ENCODE measurements at places on chromosomes 2 and 18.

DNA sequence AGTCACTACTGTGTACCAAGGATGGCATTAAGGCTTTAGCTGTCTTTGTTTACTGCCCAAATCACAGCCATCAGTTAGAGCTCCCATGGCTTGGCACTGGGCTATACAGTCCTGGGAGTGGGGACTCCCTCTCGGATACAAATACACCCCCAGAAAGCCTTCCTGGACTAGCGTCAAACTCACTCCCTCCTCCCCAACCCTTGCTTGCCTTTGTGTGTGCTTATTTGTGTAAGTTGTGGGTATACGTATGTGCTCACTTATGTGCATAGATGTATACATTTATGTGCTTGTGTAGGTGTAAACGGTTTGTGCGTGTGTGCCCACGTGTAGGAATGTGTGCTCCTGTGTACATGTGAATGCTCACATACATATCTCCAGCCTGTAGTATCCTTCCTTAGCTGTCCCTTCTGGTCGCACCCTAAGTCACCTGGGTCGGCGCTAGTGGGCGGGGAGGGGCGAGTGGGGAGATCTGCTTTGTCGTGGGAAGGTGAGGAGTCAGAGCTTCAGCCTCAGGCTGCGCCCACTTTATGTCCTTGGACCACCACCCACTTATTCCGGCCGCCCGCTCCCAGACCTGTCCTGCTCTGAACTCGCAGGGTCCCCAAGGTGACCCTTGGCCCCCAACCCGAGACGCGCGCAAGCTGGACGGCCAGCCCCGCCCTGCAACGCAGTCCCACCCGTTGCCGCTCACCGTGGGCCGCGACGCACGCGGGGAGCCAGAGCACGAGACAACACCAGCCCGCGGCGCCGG, 461 bp downstream of the PRADC1 start:
- peak; percentile 35 for DNase-seq

GRCh38 chr18:48902856-48903601, 47.7 kb downstream of the SMAD7 start:
- DNase-seq, result no peak

DNA sequence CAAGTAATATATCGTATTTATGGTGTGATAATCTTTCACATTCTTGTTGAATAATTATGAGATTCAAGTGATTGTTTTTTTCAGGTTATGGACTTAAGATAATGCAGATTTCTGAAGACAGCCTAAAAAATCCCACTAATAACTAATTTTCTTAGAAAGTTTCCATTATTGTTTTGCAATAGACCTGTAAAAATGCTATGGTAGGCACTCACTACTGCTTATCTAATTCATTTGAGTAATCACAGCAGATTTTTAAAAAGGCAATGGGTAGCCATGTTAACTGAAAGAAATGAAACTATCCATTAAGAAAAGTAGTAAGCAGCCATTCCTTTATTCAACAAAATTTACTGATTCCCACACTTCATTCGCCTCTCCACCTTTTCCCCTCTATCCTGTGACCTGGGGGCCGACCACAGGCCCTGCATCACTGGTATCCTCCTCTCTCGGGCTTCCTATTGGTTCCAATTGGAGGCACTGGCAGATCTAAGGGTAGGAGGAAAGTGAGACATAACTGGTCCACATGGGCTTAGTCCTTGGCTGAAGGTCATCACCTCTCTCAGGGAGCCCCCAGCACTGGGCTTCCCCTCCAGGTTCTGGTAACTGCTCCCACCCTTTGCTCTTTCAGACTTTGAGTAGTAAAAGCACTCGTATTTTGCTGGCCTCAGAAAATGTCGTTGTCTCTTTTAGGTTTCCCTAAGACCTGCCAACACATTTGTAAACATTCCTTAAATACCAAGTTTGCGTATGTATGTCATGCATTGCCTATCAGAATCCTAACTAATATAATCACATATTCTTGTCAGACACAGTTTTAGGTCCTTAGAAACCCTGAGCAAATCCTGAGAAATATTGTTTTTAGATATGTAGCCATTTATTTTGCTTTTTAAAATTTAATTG, 18.5 kb downstream of the RBMS1 start:
- no peak for DNase-seq

- DNase-seq, result no peak
These were observed 125.4 kb downstream of the CLIP4 start for GRCh38 chr2:29240601-29241000.

GRCh38 chr2:120523766-120524165, 177.8 kb downstream of the INHBB start:
- DNase-seq, result no peak

GRCh38 chr2:44689516-44689915, 252.0 kb upstream of the SIX3 start:
- no peak for DNase-seq

DNA sequence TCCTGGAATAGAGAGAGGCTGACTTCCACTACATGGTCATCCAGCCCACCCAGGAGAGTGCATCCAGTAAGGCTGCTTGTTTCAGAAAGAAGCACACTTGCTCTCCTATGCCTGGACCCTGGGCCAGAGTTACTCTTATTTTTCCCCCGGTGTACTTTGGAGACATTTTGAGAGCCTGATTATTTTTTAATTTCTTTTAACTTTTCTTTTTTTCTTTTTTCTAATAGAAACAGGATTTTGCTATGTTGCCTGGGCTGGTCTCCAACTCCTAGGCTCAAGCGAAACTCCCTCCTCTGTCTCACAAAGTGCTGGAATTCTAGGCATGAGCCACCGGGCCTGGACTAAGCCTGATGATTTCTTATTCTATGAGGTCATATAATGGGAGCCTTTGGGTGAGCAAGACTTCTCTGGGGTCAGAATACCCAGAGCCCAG, 62.2 kb downstream of the RPL37A start:
- DNase-seq, result no peak

DNA sequence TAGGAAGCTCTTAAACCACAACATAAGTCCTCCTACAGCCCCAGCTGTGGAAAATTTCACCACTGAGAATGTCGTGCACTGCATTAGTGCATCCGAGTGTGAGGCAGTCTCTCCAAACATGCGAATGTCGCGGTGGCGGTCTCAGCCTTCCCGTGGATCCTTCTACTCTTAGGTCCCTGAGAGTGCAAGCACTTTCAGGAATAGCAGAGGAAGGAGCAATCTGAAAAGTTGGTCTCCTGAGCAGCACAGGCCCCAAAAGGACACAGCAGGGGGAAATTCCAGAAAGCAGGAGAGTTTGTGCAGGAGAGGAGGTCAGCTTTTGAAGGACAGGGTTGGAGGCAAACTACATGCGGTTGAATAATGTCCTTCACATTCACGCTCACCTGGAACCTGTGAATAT, 440.5 kb upstream of the SMIM21 start:
- DNase-seq, result no peak
